Epithelial cell of prostate (primary cell): ENCODE measurements at places on chromosomes 5 and 9.
A peak's percentile ranks its signal among the peaks of the same experiment; 100 is the strongest.

GRCh38 chr9:71269859-71270258 lies 148.4 kb upstream of the TRPM3 start:
- no peak for DNase-seq

DNA sequence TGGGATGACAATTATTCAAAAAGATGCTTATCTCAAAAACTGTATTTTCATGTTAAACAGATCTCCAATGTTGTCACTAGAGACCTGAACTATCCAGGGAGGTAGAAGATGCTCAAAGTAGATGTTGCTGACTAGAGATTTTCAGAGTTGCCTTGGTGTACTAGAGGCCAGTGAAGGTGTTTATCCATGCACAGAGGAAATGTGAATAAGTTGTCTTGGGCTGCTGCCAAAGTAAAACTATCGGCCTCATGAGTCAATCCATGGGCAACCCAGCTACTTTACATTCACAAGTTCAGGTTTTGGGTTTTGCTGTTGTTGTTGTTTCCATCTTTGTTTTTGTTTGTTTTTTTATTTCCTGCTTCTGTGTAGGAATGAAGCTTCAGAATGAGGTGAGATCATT lies 141.1 kb upstream of the RANBP3L start:
- no peak for DNase-seq

DNA sequence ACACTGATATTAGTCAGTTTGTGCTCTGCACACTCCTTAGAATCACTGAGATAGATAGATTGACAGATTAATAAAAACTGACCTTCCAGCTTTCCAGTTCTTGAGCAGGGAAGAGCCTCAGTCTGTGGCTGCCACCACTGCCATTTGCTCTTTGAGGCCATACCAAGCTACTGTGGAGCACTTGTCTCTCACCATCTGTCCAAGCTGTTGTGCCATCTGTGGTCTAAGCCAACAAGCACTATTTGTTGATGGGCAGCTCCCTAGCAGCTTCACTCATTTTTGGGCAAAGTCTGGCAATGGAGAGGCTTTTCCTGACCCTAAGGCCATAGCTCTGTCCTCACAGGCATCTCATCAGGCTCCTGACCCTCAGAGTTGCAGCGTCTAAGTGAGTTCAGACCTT lies 30.4 kb downstream of the HTR1A start:
- DNase-seq: no peak

GRCh38 chr9:38453835-38454234 lies 29.6 kb upstream of the IGFBPL1 start:
- DNase-seq: no peak

DNA sequence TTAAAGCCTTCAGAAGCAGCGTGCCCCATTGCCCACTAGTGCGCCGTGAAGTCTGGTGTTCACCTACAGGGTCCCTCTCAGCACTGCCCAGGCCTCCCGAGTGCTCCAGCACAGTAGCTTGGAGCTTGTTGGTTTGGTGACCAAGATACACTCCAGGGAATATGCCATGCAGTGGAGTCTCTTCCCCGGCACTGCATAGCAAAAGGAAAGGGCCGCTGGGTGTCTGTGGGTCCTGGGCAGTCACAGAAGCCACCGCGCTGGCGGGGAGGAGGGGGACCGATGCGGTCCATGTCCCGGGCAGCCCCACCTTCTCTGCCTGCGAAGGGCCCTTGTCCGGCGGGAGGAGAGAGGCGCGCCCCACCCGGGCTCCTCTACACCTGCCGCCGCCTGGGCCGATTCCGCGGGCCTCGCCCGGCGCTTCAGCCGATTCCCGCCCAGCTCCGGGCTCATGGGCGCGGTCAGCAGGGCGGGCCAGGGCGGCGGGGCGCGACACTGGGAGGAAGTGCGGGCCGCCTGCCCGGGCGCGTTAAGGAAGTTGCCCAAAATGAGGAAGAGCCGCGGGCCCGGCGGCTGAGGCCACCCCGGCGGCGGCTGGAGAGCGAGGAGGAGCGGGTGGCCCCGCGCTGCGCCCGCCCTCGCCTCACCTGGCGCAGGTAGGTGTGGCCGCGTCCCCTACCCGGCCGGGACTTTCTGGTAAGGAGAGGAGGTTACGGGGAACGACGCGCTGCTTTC lies at the start of gene SYK:
Gene SYK, plus strand, starts transcription at position 579 of the 732 bp plus-strand sequence. CDS start 42,080 bp downstream, outside the sequence.
- DNase-seq: no peak

DNA sequence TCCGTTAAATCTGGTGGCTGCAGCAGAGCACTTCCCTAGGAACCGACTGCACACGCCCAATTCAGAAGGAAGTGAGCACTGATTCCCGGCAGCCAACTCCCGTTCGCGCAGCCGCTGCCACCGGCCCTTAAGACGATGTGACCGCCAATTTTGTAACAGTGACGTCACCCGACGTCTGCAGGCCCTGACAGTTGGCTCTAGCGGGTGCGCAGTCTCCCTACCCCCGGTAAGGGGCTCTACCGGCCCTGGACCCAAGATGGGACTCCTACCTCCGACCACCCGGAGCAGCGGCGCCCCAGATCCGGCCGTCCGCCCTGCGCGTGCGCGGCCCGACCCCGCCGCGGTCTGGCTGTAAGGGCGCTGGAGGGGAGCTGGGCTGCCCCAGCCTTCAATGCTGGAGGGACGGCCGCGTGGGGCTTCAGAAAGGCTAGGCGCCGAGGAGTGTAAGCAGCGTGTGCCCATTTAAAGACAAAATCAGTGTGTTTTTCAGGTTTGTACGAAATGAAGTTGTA lies 19.1 kb downstream of the DNAJA1 start:
- DNase-seq: peak; percentile 56
